NCI-H345 (cell line): ENCODE measurements at places on chromosomes 6 and 20.

DNA sequence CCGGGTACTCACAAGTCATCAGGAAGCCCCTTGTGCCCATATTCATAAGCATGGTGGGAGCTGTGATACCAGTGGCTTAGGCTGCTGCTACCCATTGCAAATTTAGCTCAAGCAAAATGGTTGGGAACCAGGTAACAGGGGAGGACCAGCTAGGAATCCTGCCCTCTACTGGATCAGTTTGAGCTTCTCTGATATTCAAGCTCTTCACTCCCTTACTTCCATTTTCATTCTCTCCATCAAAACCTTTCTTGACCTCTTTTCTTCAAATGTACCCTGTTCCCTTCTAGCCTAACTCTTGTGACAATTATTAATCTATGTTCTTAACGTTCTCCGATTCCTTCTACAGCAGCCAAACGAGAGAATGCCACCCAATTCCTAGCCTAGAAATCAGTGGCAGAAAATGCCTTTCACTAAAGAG, 9.7 kb downstream of the NOL7 start:
- DNase-seq, result no peak

DNA sequence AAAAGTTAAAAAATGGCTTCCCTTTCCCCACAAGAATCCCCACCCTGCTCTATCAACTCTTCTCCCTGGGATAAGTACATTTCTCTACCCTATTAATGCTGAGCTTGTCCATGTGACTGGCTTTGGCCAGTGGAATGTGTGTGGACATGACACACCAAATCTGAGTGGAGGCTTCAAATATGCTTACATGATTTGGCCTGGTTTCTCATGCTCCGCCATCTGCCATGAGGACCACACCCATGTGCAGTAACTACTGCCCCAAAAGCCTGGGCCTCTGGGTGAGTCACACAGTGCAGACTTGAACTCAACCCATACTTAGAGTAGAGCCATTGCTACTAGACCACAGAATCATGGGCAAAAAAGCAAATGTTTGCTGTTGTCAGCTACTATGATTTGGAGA, 65.4 kb downstream of the PRND start:
- DNase-seq, result no peak

DNA sequence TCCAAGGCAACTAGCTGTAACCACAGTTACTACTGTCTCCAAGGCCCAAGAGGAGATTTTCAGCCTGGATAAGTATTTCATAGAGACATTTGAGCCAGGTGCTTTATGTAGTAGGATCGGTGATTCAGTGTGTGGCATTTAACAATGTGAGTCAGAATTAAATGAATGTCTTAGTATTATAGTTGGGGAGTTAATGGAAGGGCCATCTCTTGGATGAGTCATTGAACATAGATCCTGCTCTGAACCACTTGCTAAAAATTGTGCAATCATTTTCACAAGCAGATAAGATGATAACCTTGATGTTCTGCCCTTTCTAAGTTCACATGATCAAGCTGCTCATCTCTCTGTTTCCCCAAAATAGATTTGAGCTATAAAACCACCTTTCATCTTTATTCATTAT, 668.9 kb upstream of the CITED2 start:
- no peak for DNase-seq

DNA sequence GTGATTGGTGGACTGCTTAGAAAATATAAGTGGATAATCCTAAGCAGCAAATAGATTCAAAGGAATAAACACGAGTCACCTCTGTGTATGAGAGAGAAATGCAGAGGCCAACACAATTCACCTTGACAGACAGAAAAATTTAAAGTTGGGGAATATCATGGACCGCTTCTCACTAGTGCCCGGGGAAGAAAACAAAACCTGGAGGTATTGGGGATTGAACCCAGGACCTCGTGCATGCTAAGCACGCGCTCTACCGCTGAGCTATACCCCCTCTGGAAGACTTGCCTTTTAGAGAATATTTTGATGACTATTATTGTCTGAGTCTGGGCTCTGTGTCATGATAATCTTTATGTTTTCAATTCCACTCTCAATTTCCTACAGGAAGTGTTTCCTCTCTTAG, 111.9 kb downstream of the TRIM27 start:
- no peak for DNase-seq

DNA sequence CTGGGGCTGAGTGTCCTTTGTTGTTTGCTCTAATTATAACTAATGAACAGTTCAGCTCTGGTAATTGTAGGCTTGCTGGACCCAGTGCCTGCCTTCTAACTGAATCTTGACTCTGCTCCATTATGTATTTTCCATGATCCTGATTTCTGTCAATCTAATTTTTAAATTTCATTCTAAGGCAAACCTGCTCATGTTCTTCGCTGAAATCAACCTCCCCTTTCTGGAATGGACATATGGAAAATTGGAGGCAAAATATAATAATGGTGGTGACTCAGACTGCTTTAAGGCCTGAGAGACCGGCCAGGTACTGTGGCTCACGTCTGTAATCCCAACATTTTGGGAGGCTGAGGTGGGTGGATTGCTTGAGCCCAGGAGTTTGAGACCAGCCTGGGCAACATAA, 182.7 kb upstream of the AKAP12 start:
- no peak for DNase-seq

DNA sequence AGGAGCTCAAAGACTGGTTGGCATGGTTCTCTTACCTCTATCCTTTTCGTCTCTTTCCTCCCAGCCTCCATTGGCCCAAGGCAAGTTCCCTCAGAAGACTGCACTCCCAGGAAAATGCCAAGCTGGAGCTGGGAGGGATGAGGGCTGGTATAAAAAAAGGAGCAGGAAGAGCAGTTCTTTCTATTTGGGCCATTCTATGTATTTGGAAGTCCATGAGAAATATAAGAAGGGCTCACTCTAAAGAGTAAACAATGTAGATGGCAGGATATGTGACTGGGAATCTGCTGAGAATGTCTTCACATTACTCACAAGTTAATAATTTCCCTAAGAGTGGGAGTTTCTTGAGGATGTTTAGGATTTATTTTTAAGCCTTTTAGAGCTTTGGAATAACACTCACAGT, 36.6 kb upstream of the ADTRP start:
- no peak for DNase-seq

DNA sequence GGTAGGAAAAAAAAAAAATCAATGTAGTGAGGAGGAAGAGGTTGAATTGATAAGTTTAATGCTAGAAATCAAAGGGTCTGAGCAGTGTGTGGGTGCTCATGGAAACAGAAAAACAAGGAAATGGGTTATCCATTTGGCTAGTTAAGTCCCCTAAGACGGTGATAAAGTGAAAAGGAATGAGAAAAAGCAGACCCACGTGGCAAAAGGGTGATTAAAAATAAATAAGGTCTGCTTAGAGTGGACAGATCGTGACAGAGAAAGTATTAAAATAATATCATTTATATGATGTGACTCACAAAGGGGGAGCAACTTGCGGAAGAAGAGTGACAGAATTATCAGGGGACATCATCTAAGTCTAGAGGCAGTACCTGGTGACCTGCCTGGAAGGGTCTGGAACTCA, 251.7 kb upstream of the THEMIS start:
- no peak for DNase-seq

- DNase-seq, result no peak
These were observed 8.2 kb upstream of the BCAS4 start for GRCh38 chr20:50786703-50787102.

GRCh38 chr20:34578521-34578920, 20.0 kb downstream of the MAP1LC3A start:
- no peak for DNase-seq
